ENCODE measurements at places on chromosomes 12 and 14.

DNA sequence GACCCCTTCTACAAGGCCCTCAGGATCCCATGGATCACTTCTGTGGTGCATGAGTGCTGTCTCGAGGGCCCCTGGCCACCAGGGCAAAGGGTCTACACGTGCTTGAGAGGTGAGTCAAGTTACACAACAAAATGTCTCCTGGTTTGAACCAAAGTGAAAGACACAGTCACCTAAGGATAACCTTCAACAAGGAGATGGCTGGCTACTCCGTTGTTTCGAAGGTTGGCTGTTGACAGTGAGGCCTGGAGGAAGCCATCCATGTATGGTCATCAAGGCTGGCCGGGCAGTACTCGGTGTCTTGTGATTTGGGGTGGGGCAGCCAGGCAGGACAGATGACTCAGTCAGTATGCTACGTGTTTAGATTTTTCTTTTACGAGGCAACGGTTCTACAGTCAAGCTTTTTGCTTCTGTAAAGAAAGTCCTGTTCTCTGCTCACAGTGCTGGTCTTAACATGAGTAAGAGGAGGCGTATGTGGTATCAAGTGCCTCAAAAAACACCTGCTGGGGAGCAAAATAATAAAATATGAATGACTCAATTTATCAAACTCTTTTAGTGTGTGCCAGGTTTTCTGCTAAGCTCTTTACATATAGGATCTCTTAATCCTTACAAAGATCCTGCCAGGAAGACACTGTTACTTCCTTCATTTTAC, 18.0 kb upstream of the NT5DC3 start:
- DNase-seq: peak; percentile 96

- no peak for DNase-seq
These were observed 16.4 kb downstream of the FAM234B start for GRCh38 chr12:13060581-13060980.

- peak; percentile 26 for DNase-seq
These were observed 51.8 kb downstream of the MSRB3 start for GRCh38 chr12:65330331-65330730.

- peak; percentile 78 for DNase-seq
These were observed 211.7 kb upstream of the FKBP4 start for GRCh38 chr12:2583091-2583497.

GRCh38 chr12:9810671-9811070, 16.6 kb upstream of the KLRF1 start:
- DNase-seq: no peak

DNA sequence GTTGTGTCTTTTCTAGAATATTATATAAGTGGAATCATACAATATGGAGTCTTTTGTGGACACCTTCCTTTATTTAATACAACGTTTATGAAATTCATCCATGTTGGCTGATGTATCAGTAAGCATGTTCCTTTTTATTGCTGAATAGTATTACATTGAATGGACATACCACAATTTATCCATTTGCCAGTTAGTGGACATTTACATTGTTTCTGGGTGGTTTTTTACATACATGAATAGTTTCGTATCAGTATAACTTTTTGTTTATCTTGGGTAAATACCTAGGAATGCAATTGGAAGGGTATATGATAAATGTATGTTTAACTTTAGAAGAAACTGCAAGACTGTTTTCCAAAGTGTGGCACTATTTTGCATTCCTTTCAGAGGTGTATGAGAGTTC, 23.1 kb downstream of the IQSEC3 start:
- no peak for DNase-seq

- no peak for DNase-seq
These were observed 37.0 kb upstream of the TCL1B start for GRCh38 chr14:95649230-95649629.

DNA sequence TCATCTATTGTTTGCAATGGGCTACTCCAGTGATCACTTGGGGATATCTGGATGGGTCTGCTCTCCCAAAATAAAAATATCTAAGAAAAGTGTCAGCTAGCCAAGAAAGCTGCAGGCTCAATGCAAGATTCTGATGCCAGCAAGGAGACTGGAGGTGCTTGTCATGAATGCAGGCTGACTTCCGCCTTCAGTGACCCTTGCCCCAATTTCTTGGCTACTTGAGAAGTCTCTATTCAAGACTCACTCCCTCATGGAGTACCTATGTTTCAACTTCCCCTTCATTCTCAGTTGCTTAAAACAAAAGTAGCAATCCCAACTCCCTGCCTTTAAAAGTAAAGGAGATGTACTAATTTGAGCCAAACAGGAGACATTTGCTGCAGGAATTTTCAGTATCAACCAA, 123.9 kb downstream of the GPR65 start:
- no peak for DNase-seq

GRCh38 chr14:21846227-21846885, 172.7 kb upstream of the OR4E1 start:
- DNase-seq: no peak

- DNase-seq: peak; percentile 12
These were observed 83.6 kb downstream of the ALX1 start for GRCh38 chr12:85363382-85364190.

- no peak for DNase-seq
These were observed 7.3 kb downstream of the ATG14 start for GRCh38 chr14:55404173-55404854.

DNA sequence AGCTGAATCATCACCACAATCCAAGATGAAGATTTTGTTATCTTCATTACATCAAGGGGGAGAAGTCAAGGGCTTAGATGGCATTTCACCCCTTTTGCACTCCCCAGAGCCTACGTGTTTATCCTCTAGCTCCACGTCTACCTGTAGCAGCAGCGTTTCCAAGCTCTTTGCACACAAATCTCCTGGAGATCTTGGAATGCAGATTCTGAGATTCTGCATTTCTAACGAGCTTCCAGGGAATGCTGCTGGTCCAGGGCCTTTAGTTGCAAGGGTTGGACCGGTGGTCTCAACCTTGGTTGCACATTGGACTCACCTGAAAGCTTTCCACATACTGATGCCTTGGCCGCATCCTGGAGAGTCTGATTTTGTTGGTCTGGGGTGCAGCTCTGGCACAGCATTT, 49.5 kb upstream of the STON2 start:
- no peak for DNase-seq
